ENCODE measurements at places on chromosomes 2 and 18. TPM values are rescaled to one million over a fixed set of nuclear protein-coding genes. Genes with fewer than 3 reads are reported as not detected.

DNA sequence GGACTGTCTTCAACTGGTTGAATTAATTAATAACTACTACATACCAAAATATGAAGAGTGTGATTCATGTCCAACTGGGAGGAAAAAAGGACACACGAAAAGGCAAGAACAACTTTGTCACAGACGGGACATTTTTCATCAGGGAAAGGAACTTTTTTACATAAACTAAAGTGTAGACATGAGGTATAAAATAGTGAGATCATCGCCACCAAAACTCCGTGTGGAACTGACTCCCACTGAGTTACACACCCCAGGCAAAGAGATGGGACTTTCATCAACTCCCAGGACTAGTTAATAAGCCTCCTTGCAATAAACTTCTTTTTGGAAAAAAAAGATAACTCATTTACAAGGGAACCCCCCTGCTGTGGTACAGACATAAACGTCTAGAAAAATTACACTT lies 12.9 kb upstream of the NMI start:
- DNase-seq, result no peak
- no peak overlapping the region for H3K4me3 ChIP-seq
- H3K27ac ChIP-seq, result no peak overlapping the region
- H3K4me1 ChIP-seq, result peaks cover 10% of the 10 kb centered on the region

DNA sequence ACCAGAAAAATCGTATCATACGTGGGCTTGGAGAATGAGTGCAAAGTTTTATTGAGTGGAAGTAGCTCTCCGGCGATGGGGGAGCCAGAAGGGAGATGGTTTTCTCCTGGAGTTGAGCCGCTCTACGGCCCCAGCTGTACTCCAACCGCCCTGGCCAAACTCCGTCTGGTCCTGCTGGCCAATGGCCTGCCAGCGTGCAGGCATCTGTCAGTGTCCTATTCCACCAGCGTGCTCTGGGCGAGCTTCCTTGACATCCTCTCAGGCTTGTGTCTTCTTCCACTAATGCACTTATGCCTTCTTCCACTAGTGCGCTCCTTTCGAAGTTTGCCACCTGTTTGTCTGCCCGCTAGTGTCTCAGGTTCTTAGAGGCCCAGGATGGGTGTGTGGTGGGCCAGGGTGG lies 345.5 kb upstream of the CDH19 start:
- H3K4me1 ChIP-seq, result no peaks in the 10 kb centered on the region
- no peak overlapping the region for H3K27ac ChIP-seq
- DNase-seq, result no peak
- no peak overlapping the region for H3K4me3 ChIP-seq
- no peaks in the 10 kb centered on the region for H3K36me3 ChIP-seq

- DNase-seq, result no peak
- peaks cover 3% of the 10 kb centered on the region for H3K4me1 ChIP-seq
- H3K36me3 ChIP-seq, result no peaks in the 10 kb centered on the region
- no peaks in the 10 kb centered on the region for H3K27me3 ChIP-seq
- no peak overlapping the region for H3K4me3 ChIP-seq
- H3K27ac ChIP-seq, result no peak overlapping the region
Measured at GRCh38 chr18:3074087-3074486, 61.1 kb upstream of the LPIN2 start.

GRCh38 chr18:51941999-51942398 lies 398.0 kb upstream of the DCC start:
- no peak overlapping the region for H3K4me3 ChIP-seq
- no peaks in the 10 kb centered on the region for H3K27me3 ChIP-seq
- H3K27ac ChIP-seq, result no peak overlapping the region
- no peak for DNase-seq

DNA sequence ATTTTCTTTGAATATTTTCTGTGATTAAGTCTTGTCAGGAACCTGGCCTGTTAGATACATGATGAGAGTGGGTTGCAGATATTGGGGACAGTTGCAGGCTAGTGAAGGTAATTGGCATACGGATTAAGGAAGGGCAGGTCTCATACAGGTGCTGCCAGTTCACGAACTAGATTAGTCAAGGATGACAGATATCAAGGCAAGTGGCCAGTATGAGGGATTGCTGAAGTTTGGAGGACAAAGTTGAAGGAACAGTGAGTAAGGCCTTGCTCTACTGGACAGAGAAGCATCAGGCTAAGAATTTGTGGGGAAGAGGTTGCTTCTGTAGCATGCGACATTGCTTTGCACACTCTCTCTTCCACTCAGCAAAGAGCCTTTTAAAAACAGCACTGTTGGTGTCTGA lies 12.8 kb upstream of the NCOA1 start:
- no peak overlapping the region for H3K4me3 ChIP-seq
- no peak overlapping the region for H3K27ac ChIP-seq
- H3K36me3 ChIP-seq, result no peaks in the 10 kb centered on the region
- no peaks in the 10 kb centered on the region for H3K4me1 ChIP-seq

DNA sequence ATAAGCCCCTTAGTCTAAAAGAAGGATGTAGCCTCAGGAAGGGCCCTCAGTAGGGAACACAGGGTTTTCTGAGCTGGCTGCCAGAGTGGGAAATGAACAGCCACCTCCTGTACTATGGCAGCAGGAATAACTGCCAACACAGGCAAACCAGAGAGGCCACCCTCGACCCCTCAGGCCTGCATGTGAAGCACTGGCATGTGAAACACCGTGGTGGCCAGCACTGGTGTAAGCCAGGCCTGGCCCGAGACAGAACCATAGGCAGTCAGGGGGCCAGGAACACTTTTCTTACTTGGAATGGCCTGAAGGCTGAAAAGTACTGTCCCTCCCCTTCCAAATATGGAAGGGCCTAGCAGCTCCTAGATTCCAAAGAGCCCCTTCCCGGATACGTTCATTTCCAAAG lies 28.2 kb downstream of the SFXN5 start:
- H3K4me3 ChIP-seq, result no peak overlapping the region
- H3K27me3 ChIP-seq, result no peaks in the 10 kb centered on the region
- DNase-seq, result no peak
- H3K4me1 ChIP-seq, result no peaks in the 10 kb centered on the region
- H3K36me3 ChIP-seq, result no peaks in the 10 kb centered on the region
- H3K27ac ChIP-seq, result no peak overlapping the region

DNA sequence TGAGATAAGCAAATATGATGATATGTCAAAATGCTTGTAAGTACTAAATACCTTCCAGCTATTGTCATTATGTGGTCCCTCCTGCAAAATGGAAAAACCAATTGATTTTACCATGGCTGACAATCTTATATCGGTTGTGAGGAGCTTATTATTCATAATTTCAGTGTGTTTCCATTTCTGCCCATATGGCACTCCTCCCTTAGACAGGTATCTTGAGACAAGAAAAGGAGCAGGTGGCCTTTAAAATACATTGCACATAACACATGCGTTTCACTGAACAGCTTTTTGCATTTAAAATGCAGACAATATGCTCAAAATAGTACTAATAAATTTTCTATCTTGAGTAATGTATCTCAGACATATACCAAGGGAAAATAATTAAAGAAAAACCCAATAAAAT lies 60.2 kb upstream of the SH3RF3 start:
- peaks cover 5% of the 10 kb centered on the region for H3K27me3 ChIP-seq
- no peak for DNase-seq
- no peaks in the 10 kb centered on the region for H3K4me1 ChIP-seq

DNA sequence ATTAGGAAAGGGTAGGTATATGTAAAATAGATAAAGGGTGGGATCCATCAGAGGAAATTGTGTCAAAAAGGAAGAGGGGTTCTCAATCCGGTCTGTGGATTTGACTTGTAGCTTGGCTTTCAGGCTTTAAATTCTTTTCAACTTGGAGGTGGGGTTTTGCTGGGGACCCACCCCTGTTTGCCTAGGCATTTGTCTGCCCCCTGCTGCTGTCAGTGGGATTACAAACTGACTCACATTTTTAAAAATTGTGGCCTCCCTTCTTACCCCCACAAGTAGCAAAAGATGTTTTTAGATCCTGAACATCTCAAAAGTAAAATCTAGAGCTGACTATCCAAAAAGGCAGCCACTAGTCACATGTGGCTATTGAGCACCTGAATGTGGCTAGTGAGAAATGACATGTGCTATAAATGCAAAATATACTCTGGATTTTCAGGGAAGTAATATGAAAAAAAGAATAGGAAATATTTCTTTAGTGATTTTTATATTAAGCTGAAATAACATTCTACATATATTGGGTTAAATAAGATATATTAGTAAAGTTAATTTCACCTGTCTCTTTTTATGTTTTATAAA lies 178.9 kb downstream of the GFPT1 start:
- H3K27ac ChIP-seq, result no peak overlapping the region
- H3K27me3 ChIP-seq, result peaks cover 18% of the 10 kb centered on the region
- H3K36me3 ChIP-seq, result no peaks in the 10 kb centered on the region
- no peak overlapping the region for H3K4me3 ChIP-seq
- H3K4me1 ChIP-seq, result no peaks in the 10 kb centered on the region

DNA sequence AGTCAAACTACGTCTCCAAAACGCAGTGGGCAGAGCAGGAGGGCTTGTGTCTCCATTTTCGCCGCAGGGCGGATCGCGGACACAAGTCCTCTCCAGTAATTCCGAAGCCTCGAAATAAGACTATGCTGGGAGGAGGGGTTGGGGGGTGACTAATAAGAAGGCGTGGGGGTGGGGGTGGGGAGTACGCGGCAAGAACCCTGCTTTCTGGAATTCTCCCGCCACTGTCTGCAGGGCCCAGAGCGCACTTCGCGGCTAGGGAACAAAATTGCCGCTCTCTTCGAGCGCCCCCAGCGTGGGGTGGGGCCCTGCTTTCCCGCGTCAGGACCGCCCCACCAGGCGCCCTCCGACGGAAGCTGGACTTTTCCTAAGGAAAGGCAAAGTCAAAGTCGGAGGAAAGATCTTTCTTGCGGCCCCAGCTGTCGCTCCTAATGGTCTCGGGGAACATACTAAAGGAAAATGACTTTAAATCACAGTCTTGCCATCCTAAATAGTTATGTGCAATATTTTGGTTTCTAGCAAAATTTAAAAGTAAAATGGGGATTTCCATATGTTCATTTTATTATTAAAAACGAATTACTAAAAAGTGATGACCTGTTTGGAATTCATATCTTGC lies 11.9 kb downstream of the NR4A2 start:
- peaks cover 4% of the 10 kb centered on the region for H3K36me3 ChIP-seq
- H3K27me3 ChIP-seq, result peaks cover 81% of the 10 kb centered on the region
- DNase-seq, result no peak

DNA sequence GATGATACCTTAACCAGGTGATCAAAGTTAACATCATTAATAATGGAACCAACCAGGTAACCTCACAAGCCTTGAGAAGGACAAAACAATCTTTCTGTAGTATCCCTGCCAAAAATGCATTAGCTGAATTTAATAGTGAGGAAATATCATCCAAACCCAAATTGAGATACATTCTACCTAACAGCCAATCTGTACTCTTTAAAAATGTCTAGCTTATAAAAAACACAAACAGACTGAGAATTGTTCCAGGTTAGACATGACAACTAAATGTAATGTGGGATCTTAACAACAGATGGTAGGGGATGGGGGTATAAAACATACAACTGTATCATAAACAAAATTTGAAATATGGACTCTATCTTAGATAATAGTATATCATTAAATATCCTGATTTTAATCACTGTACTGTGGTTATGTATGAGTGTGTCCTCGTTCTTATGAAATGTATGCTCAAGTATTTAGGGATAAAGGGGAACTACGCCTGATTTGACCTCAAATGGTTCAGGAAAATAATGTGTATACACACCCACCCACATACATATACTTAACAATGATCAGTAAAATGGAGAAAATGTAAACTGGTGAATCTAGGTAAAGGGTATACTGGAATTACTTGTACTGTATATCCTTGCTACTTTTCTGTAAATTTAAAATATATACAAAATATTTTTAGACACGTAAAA lies 1.7 kb downstream of the FANCL start:
- peaks cover 13% of the 10 kb centered on the region for H3K36me3 ChIP-seq
- H3K27me3 ChIP-seq, result no peaks in the 10 kb centered on the region
- H3K4me1 ChIP-seq, result peaks cover 42% of the 10 kb centered on the region

- no peak for DNase-seq
- H3K4me3 ChIP-seq, result no peak overlapping the region
- H3K27ac ChIP-seq, result no peak overlapping the region
- no peaks in the 10 kb centered on the region for H3K36me3 ChIP-seq
- H3K4me1 ChIP-seq, result no peaks in the 10 kb centered on the region
Measured at GRCh38 chr2:104919127-104919526, 65.2 kb downstream of the POU3F3 start.

GRCh38 chr2:126370201-126370600 lies 285.8 kb upstream of the GYPC start:
- DNase-seq, result no peak
- no peak overlapping the region for H3K4me3 ChIP-seq
- no peaks in the 10 kb centered on the region for H3K27me3 ChIP-seq
- no peaks in the 10 kb centered on the region for H3K36me3 ChIP-seq
- no peaks in the 10 kb centered on the region for H3K4me1 ChIP-seq
- H3K27ac ChIP-seq, result no peak overlapping the region

- H3K4me3 ChIP-seq, result no peak overlapping the region
- no peak overlapping the region for H3K27ac ChIP-seq
- no peaks in the 10 kb centered on the region for H3K36me3 ChIP-seq
- no peak for DNase-seq
Measured at GRCh38 chr2:88658881-88659537, 31.7 kb upstream of the EIF2AK3 start.

DNA sequence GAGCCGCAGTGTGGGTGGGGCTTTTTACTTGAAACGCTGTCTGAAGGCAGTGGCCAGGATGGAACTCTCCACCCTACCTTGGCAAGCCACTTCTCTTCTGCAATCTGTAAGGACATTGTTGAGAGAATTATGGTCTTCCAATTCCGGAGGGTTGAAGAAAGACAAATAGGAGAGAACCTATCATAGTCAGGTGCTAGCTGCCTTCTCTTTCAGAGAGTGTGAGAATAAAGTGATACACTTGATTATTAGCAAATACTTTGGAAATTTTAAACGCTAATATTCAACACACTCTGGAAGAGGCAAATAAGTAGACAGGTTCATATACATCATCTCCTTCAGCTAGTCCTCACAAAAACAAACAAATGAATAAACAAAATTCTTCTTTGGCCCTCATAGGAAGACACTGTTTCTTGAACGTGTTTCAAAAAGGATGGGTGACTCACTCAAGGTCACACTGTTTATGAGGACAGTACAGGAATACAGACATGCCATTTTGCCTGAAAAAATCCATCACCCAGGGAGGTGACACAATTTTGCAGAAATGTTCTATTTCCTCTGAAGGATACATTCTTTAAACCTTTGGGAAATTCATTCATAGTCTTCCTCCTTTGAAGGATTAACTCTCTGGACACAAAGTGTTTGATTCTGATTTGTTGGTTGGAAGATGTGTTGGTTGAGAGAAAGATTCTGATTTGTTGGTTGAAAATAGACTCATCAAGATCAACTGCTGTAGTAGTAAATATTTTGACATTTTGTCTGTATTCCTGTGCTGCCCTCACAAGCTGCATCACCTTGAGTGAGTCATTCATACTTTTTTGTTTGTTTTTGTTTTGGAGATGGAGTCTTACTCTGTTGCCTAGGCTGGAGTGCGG lies 2.2 kb upstream of the IL1RN start:
- H3K4me1 ChIP-seq, result peaks cover 45% of the 10 kb centered on the region
- no peak overlapping the region for H3K4me3 ChIP-seq
- no peak overlapping the region for H3K27ac ChIP-seq
- H3K36me3 ChIP-seq, result peaks cover 3% of the 10 kb centered on the region

The LDLRAD4 gene
- total RNA-seq, result 19.1 TPM

The TMEM18 gene
- total RNA-seq, result 28.3 TPM

The SOX11 gene
- total RNA-seq, result not detected

The FBXO41 gene
- total RNA-seq, result 12.0 TPM

The CXCR1 gene
- total RNA-seq, result 3.0 TPM
